Colonic mucosa (tissue), 4 donors: ENCODE measurements at places on chromosomes 4 and X. TPM values are rescaled to one million over a fixed set of nuclear protein-coding genes. Genes with fewer than 3 reads are reported as not detected.

SPARCL1 gene
- 18.4 TPM for total RNA-seq

CLGN gene
- total RNA-seq: 0.40 TPM

UGT2B17 gene
- total RNA-seq: 639 TPM

CHRNA9 gene
- total RNA-seq: not detected

MTTP gene
- total RNA-seq: 0.69 TPM

ASB5 gene
- not detected for total RNA-seq

S100G gene
- total RNA-seq: not detected

SSX4B gene
- total RNA-seq: not detected

XAGE2 gene
- not detected for total RNA-seq

LRRC66 gene
- 8.5 TPM for total RNA-seq

SLC6A8 gene
- total RNA-seq: 197 TPM

TBC1D14 gene
- 43.2 TPM for total RNA-seq

BCAP31 gene
- 217 TPM for total RNA-seq

PNMA3 gene
- total RNA-seq: 0.15 TPM

RAB28 gene
- 13.0 TPM for total RNA-seq

SOWAHB gene
- total RNA-seq: 20.8 TPM

FAM114A1 gene
- 88.3 TPM for total RNA-seq

CT55 gene
- not detected for total RNA-seq

GAGE12J gene
- not detected for total RNA-seq

PNCK gene
- total RNA-seq: 11.1 TPM

FAM149A gene
- 16.6 TPM for total RNA-seq

BTK gene
- total RNA-seq: 1.9 TPM

ANK2 gene
- 20.7 TPM for total RNA-seq

SYTL4 gene
- total RNA-seq: 30.4 TPM

FTHL17 gene
- total RNA-seq: not detected

ITGB1BP2 gene
- total RNA-seq: 0.96 TPM

CXCL3 gene
- 17.5 TPM for total RNA-seq

IL15 gene
- 2.7 TPM for total RNA-seq

FRMPD4 gene
- total RNA-seq: 0.35 TPM

RBM47 gene
- 279 TPM for total RNA-seq

CXCL6 gene
- total RNA-seq: 0.42 TPM

CT45A3 gene
- total RNA-seq: not detected

HMX1 gene
- total RNA-seq: not detected

PCSK1N gene
- 6.0 TPM for total RNA-seq

ABRAXAS1 gene
- 7.0 TPM for total RNA-seq

PHKA2 gene
- total RNA-seq: 38.6 TPM

PPP4R3C gene
- not detected for total RNA-seq

MSANTD1 gene
- 0.40 TPM for total RNA-seq

CABS1 gene
- total RNA-seq: not detected

LARP1B gene
- total RNA-seq: 28.8 TPM

SCRG1 gene
- not detected for total RNA-seq

REPS2 gene
- 17.6 TPM for total RNA-seq

EXOC1 gene
- 31.8 TPM for total RNA-seq

NAP1L2 gene
- total RNA-seq: 1.8 TPM

F8A3 gene
- total RNA-seq: 14.6 TPM

FAM184B gene
- total RNA-seq: 0.19 TPM

NRK gene
- 0.27 TPM for total RNA-seq

TMEM150C gene
- 2.5 TPM for total RNA-seq

CXCR3 gene
- 3.9 TPM for total RNA-seq

ELF4 gene
- 30.6 TPM for total RNA-seq
